ENCODE measurements at places on chromosomes 1 and 21.

DNA sequence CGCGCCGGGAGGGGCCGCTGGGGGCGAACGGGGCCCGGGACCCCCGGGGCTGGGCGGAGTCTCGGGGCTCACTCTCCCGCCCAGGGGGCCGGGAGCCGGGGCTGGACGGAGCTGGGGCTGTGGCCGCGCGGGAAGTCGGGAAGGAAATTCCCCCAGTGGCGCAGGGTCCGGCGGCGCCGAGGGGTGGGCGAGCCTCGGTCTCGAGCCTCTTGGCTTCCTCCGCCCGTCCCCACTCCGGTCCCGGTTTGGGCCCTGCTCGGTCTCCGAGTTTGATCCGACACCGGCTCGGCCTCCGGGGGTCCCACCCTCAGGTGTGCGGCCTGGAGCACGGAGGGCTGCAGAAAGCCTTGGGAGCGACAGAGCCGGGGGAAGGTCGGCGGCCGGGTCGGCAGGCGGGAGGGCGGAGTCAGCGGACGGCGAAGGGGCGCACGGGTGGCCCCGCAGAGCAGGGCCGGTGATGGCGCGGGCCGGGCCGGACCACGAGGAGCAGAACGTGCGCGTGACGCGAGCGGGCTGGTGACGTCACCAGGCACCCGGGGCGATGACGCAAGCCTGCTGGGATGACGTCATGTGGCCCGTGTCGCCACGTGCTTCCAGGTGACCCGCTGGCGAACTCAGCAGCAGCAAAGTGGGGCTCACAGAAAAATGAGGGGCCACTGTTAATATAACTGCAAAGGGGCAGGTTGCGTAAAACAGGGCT lies 610 bp upstream of the HES4 start:
- peak; percentile 88 for DNase-seq

- no peak for DNase-seq
Measured at GRCh38 chr1:19942088-19942487, 18.7 kb upstream of the PLA2G2E start.

- no peak for DNase-seq
Measured at GRCh38 chr1:200642481-200642880, 21.9 kb upstream of the KIF14 start.

- peak; percentile 81 for DNase-seq
Measured at GRCh38 chr21:32403201-32403777, 9.2 kb upstream of the EVA1C start.

- DNase-seq, result no peak
Measured at GRCh38 chr1:234246638-234247116, 126.6 kb upstream of the COA6 start.

GRCh38 chr1:1360506-1361169 lies 2.3 kb upstream of the MXRA8 start:
- DNase-seq, result peak; percentile 46

DNA sequence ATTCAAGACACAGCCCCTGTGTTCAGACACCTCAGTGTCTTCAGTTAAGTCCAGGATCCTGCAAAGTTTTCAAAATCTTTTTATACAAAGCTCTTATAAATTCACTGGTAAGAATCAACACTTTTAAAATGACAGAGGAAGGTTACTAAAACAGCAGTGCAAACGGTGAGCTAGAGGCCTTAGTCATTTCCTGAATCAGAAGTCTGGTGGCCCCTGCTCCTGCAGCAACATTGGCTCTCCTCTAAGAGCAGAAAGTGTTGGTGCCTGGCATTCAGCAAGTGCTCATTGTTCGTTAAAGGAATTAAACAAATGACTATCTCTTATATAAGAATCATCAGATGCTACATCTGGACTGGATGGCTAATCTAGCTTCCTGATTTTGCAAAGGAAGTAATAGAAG lies 282.9 kb downstream of the PTGER3 start:
- DNase-seq, result no peak

DNA sequence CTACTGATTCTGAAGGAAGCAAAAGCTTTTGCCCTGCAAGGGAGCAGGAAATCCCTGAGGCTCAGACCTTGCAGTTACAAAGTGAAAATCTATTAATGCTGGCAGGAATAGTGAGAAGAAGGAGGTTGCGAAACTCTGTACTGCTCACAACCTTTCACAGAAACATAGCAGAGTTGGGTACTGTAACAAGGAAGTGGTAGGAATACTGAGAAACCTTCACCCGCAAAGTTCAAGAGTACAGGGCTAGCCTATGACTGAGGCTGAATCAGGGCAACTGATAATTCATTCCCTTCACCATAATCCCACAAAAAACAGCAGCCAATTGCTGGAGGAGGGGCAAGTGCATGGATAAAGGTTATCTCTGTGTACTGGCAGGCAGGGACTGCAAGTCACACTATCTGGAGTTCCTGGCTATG lies 23.9 kb upstream of the KCTD3 start:
- DNase-seq, result no peak

GRCh38 chr21:30014886-30015285 lies 75.1 kb upstream of the GRIK1 start:
- no peak for DNase-seq

DNA sequence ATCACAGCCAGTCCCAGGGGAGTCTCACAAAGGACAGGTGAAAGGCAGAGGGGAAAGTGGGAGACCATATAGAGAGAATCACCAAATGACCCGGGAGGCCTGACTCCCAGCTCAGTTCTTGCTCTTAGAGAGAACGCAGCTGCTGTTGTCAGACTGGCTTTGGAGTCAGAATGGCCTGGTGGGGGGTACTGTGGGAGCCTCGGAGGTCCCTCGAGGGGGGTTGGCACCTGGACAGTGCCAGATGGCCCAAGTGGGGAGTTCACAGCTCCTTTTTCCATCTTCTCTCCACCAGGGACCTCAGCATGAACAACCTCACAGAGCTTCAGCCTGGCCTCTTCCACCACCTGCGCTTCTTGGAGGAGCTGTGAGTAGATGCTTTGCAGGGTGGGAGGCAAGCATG lies 31.5 kb downstream of the LGR6 start:
- DNase-seq, result no peak

DNA sequence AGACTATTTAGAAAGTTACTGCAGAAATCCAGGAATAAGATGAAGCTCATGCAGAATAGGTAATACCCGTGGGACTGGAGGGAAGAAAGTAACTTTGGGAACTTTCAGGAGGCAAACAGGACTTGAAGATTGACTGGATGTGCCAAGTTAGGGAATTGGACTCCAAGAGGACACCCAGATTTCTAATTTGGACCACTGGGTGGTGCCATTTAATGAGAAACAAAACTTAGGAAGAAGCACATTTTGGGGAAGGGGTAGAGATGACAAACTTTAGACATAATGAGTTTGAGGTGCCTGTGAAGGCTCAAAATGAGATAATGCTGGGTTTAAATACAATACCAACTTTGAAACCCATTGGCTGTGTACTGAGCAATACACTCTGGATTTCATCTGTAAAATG lies 3.3 kb upstream of the B4GALT3 start:
- DNase-seq, result no peak

DNA sequence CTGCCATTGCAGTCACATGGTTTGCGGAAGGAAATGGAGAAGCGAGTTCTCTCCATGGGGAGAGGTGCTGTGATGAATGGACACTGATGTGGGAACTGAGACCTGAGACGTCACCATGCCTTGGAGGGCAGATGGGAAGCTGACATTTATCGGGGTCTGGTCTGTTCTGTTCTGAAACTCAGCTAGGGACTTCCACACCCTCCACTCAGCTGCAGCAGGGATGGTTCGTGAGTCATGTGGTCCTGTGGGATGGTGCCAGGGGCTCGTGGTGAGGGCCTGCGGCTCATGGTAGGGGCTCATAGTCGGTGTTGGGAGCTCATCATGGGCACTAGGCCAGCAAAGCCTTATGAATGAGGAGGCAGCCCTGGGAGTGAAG lies 6.1 kb downstream of the GPR137B start:
- no peak for DNase-seq

DNA sequence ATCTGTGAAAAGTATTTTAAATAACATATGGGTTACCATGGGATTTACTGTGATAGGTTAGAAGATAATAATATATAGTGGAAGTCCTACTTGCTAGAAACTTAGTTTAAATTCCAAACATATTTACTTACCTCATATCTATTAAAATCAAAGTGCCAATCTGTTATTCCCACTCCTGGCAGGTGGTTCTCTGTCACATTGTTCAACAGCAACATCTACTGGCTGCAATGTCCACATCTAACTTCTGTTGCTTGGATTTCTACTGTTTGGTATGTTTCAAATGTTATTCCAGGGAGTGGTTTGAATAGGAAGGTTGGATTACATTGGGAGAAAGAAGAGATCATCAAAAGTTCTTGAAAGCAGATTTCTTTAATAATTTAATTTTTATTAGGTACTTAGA lies 122.5 kb upstream of the NCAM2 start:
- peak; percentile 8 for DNase-seq

DNA sequence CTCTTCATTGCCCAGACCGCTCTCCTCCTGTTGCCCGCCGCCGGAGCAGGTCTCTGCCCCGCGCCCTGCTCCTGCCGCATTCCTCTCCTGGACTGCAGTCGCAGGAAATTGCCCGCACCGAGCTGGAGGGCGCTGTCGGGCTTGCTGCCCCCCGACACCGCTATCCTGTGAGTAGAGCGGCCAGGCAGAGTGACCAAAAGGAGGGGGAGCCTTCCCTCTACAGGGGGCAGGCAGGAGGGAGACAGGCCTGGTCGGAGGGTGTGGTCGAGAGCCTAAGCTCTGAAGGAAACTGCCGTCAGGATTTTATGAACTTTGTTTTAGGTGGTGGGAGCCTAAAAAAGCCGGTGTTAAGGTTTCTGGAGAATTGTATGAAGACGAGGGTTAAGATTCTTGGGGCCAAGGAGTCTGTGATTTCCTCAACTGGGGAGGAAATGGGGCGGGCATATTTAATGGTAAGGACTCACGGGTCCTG lies 517 bp downstream of the LRIG2 start:
- DNase-seq, result peak; percentile 68

DNA sequence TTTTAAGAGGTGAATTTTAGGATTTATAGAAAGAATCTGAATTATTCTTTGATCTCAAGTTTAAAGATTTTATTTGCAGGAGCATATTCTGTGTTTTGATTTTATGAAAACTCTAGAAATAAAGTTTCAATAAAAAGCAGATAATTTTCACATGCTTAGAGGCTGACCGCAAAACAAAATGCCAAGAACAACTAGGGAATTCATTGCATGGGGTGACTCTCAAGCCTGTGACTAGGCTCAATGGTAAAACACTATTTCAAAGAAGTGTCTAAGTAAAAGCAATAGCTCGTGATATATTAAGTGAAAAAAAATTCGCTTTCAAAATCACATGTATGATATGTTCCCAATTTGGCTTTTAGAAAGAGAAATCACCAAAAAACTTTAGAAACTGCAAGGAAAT lies 49.6 kb downstream of the RPL5 start:
- DNase-seq, result no peak

- DNase-seq, result peak; percentile 88
Measured at GRCh38 chr1:203306089-203306964, 1.0 kb downstream of the BTG2 start.

DNA sequence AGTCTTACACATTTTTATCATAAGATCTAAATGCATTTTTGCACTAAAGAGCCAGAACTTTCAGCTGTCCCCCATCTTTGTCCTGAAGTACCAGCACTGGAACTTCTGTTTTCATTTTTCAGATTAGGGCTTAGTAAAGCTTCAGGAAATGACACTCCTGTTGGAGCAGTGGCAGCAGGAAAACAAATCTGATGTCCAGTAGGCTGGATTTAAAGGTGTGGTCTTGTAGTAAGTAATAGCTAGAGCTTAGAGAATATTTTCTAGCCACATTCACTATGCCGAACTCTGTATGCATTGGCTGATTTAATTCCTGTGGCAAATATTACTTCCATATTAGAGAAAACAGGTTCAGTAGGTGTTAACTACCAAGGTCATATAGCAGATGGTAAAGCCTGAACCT lies 103.6 kb downstream of the PTBP2 start:
- DNase-seq, result no peak

- no peak for DNase-seq
Measured at GRCh38 chr21:42505090-42505726, 8.4 kb upstream of the SLC37A1 start.

GRCh38 chr1:204104331-204105130 lies 31.6 kb downstream of the SOX13 start:
- DNase-seq, result no peak

- peak; percentile 52 for DNase-seq
Measured at GRCh38 chr21:45138199-45139002, 64.0 kb downstream of the ADARB1 start.

DNA sequence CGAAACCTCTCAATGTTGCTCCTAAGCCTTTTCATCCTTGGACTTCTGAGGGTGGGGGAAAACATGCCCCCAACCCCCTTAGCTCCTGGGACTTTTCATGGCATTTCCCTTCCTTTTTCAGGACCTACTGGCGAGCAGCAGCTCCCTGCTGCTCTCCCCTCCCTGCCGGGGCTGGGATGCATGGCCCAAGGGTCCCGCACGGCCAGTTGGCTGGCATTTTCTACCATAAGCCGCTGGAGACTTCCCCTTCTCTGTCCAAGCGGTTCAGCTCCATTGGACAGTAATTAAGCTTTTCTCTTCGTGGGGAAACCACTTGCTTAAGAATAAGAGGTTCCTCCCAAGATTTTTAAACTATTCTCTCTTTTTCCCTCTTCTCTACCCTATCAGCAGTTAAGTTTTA lies 52.8 kb downstream of the FCRL5 start:
- DNase-seq, result no peak

DNA sequence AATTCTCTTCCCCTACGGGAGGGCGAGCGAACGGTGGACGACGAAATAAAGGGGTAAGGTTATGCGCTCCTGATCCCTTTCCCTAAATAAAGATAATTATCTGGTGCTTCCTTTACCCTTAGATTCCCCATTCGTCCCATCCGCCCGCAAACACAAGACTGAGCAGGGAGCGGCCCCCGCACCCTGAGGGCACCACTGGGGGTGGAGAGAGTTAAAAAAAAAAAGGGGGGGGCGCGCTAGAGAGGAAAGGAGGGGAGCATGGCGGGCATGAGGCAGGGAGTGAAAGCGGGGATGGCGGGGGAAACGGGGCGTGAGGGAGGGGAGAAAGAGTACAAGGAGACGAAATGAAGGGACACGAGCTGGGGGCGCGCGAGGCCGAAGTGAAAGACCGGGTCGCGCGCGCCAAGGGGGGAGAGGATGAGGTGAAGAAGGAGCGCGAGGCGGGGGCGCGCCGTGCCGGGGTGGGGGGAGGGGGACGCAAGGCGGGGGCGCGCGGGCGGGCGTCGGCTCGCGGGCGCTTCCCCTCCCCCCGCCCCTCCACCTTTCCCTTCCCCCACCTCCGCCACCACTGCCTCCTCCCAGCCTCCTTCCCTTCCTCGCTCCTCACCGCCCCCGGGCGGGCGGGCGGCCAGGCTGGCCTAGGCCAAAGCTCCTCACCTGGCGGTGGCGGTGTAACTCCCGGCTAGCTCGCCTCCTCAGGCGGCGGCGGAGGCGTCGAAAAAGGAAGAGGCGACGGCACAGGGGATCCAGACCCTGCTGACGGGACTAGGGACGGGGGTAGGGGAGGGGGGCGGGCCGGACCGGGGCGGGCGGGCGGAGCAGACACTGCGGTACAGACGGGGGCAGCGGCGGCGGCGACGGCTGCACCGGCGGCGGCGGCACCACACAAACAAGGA lies 448 bp downstream of the GATAD2B start:
- peak; percentile 49 for DNase-seq

- DNase-seq, result no peak
Measured at GRCh38 chr1:118563981-118564951, 379.2 kb upstream of the SPAG17 start.

Measured in lung (tissue), 17 donors.